ENCODE measurements at places on chromosomes 7 and 10.

- DNase-seq = no peak
Observed at GRCh38 chr10:70271996-70272924, 11.5 kb downstream of the NPFFR1 start.

DNA sequence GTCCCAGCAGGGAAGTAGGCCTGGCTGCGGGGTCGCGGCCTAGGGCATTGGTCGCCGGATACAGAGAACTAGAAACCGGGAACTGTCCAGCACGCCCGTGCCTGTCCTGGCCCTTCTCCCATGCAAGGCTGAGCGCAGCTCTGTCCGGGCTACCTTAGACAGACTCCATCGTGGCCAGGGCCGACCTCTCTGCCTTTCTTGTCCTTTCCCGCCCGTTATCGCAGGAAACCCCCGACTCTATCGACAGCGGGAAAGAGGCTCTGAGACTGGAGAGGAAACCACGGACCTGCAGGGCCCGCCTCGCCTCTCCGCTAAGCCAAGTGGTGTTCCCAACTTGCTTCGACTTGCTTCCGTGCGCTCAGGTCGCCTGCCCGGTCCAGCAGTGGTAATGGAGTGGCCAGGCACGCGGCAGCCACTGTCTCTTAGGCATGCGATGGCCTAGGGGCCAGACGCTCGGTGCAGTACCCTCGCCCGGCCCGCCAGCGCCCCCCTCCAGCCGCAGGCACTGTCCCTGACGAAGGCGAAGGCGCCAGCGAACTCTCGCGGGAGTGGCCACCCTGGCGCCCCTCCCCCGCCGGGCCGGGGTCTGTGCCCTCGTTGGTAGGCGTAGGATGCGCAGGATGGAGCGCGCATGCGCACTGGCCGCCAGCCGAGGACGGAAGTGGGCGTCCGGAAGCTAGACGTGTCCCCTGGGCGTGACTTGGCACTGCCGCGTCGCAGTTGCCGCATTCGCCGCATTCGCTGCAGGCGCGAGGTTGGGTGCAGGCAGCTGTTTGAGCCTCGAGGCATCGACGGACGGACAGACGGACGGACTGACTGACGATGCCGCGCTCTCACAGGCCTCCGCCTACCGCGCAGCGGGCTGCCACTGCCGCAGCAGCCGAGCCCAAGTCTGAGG lies 54.4 kb downstream of the MCMBP start:
- DNase-seq = no peak

- no peak for DNase-seq
Observed at GRCh38 chr7:158856883-158857668, 718 bp downstream of the DYNC2I1 start.

GRCh38 chr7:140176122-140176701 lies 571 bp downstream of the KDM7A start:
- no peak for DNase-seq

DNA sequence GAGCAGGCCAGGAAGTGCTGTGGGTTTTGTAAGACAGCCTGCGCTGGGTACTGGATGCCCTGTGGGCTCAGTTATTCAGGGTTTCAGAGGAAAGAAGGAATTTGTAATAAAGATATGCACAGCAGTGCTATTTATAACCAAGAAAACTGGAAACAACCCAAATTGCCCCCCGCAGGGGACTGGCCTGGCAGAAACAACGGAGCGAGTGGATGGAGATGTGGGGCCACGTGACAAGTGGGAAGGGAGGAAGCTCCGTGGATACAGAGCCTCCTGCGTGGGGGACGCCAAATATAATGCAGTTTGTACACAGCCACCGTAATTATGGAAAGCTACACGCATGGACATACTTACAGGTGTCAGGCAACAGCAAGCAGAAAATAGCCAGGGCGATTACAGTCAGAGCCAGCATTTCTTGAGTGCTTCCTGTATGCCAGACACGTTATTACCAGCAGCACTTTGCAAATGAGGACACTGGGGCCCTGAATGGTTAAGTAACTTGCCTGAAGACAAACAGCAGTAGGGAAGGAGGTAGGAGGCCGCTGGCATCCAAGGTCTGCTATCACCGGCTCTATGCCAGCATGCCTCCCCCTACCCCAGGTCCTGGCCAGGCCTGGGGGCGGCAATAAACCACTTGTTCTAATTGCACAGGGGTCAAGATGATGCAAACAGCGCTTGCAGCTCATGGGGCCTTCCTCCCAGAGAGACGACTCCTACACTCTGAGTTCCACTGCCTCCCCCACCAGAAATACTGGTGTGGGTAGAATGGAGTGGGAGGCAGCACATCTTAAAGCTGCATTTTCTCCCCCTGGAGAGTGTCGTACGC lies 8.7 kb upstream of the CAMK2B start:
- DNase-seq = no peak

GRCh38 chr10:84999929-85000328 lies 671.5 kb downstream of the CCSER2 start:
- no peak for DNase-seq

- no peak for DNase-seq
Observed at GRCh38 chr7:50940621-50941020, 157.9 kb upstream of the GRB10 start.

GRCh38 chr10:118698421-118698820 lies 56.3 kb downstream of the CACUL1 start:
- DNase-seq = no peak

DNA sequence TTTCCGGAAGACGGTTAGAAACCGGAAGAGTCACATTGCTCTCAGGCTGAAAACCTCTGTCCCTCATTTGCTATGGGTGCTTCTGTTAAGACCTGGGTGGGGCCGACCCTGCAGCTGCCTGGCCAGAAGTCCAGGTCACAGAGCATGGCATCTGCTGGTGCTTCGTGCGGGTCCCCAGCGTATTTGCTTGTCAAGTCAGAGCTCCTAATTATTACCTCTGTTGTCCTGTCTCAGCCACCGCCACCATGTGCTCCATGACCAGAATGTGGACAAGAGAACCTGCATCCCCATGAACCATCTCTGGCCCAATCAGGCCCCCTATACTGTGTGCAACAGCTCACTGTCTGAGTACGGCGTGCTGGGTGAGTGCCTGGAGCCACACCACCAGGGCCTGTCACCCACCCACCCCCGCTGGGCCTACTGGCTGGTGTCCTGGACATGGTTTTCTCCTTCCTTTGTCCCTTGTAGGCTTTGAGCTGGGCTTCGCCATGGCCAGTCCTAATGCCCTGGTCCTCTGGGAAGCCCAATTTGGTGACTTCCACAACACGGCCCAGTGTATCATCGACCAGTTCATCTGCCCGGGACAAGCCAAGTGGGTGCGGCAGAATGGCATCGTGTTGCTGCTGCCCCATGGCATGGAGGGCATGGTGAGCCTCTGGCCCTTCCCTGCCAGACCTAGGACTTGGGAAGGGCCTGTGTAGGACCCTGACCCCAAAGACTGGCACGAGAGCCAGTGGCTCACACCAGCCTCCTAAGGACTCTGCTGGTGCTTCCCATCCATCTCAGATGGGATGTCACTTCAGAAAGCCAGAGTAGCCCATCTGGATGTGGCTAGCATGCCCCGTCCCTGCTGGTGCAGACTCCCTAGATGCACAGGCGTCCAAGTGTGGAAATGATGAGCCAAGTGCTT lies 51.3 kb upstream of the ZMIZ2 start:
- no peak for DNase-seq

DNA sequence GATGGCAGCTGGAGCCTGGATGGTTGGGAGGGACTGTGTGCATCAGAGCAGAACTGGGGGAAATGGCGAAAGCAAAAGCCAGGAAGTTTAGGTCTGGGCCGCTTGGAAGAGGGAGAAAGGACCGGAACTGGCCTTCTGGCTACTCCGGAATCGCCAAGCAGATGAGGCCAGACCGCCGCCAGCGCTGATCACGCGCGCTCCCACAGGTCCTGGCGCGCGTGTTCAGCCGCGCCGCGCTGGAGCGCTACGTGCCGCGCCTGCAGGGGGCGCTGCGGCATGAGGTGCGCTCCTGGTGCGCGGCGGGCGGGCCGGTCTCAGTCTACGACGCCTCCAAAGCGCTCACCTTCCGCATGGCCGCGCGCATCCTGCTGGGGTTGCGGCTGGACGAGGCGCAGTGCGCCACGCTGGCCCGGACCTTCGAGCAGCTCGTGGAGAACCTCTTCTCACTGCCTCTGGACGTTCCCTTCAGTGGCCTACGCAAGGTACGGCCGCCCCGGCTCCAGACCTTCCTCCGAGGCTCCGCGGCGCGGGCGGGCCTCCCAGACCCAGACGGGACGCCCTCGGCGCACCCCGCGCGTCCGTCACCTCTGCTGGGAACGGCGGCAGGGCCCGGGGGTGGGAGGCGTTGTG lies 2.0 kb downstream of the CYP26C1 start:
- DNase-seq = no peak

- no peak for DNase-seq
Observed at GRCh38 chr7:2517026-2517425, 2.5 kb upstream of the LFNG start.

DNA sequence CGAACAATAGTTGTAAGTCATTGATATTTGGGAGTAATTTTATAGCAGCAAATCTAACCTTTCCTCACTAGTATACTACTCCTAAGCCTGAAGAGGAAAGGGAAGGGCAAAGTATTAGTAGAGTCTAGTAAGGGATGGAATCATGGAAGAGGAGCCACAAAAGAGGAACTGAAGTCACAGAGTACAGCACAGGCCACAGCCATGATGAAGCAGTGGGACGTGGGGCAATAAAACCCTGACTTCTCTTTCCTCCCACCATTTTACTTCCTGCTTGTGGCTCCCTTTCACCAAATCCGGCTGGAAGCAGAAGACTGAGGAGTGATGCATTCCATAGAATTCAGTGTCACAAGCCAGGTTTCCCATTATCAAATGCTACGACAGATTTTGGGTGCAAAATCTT lies 58.7 kb downstream of the CABCOCO1 start:
- DNase-seq = no peak

GRCh38 chr10:80485946-80486764 lies 32.0 kb downstream of the TSPAN14 start:
- DNase-seq = no peak

GRCh38 chr10:22617051-22617450 lies 97.3 kb downstream of the PIP4K2A start:
- DNase-seq = no peak

Data from NCI-H524 (cell line).